Hypothalamus (tissue), 51 donors: ENCODE measurements at places on chromosomes 4 and X.
A peak's percentile ranks its signal among the peaks of the same experiment; 100 is the strongest.

- DNase-seq, result no peak
These were observed 8.6 kb upstream of the VCX2 start for GRCh38 chrX:8179656-8180055.

DNA sequence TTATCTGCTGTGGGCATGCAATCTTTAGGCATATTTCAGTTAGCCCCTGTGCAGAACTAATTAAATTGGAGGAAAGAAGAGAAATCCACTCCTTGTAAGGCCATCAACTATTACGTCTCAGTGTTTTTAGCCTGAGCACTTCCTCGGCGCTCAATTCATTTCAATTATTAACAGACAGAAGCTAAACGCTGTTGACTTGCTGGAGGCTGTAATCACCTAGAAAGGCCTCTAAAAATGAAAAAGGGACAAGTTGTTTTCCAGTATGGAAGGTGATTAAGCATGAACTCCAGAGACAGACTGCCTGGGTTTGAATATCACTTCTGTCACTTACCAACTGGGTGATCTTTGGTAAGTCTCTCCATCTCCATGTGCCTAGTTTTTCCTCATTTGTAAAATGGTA lies 59.6 kb downstream of the LEF1 start:
- no peak for DNase-seq

GRCh38 chrX:12210196-12210815 lies 72.0 kb downstream of the FRMPD4 start:
- DNase-seq, result no peak

- DNase-seq, result no peak
These were observed 741.5 kb downstream of the STIM2 start for GRCh38 chr4:27602172-27602571.

DNA sequence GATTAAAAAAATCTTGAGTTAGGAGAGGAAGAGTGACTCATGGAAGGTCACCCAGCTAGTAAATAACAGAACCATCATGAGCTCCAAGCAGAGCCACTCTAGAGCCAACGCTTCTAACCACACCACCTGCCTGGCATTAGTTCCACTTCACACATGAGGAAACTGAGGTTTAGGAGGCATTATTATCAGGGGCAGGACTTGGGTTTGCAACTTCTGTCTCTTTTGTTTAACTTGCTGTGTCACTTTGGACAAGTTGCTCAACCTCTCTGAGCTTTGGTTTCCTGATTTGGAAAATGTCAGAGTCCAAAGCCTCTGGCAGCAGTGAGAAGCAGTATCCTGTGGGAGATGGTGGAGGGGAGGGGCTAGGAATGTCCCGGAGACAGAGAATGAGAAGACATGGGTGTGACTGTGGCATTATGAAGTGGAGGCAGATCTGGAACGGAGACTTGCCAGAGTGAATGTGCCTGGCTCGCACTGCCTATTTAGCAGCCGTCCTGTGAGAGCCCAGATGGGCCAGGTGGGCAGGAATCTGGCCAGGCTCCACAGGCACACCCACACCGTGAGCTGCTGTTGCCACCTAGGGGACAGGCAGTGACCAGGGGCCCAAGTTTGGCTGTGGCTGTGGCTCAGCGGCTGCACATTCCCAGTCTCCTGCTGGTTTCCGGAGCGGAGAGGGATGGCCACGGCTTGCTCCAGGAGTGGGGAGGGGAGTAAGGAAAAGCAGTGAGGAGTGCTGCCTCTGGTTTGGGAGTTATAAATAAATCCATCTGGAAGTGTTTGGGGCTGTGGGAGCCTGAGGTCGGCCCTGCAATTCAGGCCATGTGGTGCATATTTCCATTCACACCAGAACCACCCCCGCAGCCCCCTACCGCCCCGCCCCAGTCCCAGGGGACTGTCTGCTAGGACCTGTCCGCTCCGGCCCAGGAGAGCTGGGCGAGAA lies 93.4 kb downstream of the NHSL2 start:
- no peak for DNase-seq

GRCh38 chr4:2804449-2804972 lies 11.6 kb downstream of the SH3BP2 start:
- DNase-seq, result no peak

GRCh38 chr4:7158081-7158750 lies 34.1 kb upstream of the SORCS2 start:
- no peak for DNase-seq

DNA sequence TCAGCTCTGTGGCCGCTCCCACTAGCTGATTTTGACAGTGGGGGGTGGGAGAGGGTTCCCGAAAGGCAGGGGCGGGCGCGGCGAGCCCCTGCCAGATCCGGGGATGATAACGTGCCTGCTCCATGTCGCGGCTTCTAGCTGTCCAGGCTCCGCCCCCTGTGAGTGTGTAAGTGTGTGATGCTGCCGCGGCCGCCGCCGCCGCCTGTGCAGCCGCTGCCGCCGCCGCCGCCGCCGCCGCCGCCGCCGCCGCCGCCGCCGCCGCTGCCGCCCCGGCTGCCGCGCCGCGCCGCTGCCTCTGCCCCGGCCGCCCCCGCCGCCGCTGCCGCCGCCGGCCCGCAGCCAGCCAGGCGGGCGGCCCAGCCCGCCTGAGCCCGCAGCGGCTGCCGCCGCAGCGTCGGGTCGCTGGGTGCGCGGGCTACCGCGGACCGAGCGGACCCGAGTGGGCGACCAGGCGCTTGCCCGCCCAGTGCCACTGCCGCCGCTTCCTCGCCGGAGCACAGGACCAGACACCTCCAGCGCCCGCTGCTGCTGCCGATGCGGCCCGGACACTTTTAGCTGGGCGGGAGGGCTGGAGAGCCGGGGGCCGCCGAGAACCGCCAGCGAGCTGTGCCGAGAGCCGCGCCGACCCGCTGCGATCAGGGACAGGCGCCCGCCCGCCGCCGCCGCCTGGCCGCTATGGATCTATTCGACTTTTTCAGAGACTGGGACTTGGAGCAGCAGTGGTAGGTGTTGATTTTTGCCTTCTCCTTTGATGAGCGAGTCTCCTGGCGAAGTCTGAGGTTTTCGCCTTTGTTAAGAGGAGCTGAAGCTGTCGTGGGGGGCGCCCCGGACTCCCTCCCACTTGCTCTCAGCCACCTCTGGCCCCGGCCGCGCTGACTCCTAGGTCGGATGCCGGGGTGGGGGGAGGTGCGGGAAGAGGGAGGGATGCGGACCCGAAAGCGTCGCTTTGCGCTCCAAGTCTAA lies at the start of gene AFF2:
Gene AFF2, plus strand, starts transcription at position 195 of the 963 bp plus-strand sequence. Its CDS starts 481 bp downstream, at position 676.
- DNase-seq, result no peak

GRCh38 chr4:152605641-152606335 lies 69.9 kb upstream of the FBXW7 start:
- DNase-seq, result peak; percentile 30

DNA sequence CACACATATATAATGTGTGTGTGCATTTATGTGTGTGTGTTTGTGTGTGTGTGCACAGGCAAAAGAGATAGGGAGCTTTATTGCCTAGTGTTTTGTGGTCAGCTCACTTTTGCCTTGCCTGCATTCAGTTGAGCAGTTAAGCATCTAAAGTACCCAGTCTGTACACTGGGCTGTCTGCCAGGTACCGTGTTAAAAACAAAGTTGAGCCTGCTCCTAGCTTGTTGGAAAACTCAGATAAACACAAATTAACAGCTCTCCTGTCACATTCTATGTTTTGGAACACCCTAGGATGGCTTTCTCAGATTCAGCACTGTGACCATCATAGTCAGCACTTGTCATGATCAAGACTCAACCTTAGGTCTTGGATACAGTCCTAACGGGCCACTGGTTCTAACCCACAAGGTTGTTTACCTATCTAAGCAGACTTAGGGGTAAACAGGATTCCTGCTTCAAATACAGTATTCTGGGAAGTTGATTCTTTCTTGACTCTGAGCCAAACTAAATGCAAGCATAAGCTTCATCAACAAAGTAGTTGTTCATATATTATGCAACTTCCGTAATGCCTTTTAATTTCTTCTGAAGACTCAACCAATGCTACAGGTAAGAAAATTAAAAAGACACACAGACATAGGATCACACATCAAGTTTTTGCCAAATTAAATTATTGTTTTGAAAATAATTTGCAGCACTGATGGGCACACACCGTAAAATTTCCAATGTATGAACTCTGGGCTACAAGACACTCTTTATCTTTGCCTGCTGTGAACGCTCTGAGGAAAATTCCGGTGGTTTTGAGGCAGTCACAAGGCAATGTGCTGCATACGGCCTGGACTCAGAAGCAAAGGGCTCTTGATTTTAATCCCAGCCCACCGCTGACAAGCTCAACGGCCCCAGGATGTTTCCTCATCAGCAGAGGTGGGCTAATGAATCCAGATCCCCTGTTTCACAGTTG lies 11.3 kb upstream of the CD99 start:
- no peak for DNase-seq

DNA sequence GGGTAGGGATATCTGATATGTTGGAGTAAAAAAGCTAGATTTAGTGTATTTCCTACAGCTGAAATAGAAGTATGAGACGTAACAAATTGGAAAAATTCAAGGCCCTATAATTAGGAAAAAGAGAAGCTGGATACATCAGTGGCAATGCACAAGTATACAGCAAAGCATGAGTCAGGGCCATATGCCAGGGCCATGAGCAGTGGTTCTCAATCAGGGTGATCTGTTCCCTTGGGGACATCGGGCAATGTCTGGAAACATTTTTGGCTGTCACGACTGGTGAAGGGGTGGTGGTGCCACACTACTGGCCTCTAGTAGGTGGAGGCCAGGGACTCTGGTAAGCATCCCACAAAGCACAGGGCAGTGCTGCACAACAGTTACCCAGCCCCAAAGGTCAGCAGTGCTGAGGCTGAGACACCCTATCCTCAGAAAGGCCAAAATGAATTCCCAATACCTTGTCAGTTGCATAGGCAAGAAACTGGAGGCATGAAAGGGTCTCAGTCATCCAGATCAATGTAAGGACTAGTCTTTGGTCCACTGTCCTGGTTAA lies 36.8 kb upstream of the NAP1L5 start:
- DNase-seq, result no peak

- no peak for DNase-seq
These were observed 1075.3 kb downstream of the ADGRL3 start for GRCh38 chr4:62275470-62275869.

DNA sequence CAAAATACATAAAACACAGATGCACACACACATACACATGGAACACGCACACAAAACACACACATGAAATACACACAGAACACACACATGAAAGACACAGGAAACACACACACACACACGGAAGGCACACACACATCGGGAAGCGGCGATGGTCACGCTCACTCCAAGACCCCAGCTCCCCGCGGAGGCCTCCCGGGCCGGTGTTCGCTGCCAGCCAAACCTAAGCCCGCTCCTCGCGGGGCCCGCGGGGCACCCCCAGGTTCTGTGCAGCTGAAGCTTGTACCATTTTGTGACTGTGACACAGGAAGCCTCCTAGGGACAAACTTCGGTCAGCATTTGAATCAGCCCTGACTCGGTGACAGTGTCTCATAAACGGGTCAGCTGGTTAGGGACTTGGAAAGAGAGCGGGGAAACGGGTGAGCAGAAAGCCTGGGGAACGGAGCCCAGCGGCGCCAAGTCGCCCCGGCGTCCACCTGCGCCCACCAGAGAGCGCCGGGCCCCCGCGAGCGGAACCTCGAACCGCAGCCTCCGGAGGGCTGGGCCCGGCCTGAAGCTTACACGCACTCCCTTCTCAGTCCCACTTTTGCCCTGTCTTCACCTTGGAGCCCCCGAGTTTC lies 32.1 kb downstream of the F11 start:
- DNase-seq, result no peak

GRCh38 chr4:19171832-19172231 lies 1079.9 kb upstream of the SLIT2 start:
- no peak for DNase-seq

- no peak for DNase-seq
These were observed 159.7 kb downstream of the NSUN7 start for GRCh38 chr4:40909363-40909876.

DNA sequence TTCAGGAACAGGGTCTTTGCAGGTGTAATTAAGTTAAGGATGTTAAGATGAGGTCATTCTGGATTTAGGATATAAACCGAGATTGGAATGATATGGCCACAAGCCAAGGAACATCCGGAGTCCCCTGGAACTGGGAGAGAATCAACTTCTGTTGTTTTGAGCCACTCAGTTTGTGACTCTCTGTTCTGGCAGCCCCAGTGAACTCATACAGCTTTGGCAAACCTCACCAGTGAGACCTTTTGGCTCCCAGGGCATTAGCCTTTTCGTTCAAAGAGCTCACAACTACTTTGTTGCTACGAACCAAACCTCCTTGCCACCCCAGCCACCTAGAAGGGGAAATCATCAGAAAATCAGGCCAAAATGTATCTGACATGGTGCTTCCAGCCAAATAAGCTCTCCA lies 80.4 kb downstream of the MTMR1 start:
- no peak for DNase-seq

DNA sequence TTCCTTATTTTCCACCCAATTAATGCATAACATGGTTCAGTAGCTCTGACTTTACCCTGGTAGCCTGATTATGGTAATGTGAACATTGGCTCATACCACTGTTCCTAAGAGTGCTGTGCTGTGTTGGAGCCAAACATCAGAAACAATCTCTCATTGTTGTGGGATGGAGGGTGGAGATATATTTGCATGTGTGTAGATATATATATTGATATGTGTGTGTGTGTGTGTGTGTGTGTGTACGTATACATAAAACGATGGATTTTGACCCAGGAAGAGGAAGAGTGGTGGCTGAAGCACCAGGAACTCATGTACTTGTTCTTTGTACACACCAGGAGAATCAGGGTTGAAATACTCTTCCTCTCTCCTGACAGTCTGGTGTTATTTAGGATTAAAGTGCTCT lies 247.7 kb downstream of the IL15 start:
- DNase-seq, result no peak

- no peak for DNase-seq
These were observed 105.6 kb downstream of the ANXA10 start for GRCh38 chr4:168197926-168198325.

DNA sequence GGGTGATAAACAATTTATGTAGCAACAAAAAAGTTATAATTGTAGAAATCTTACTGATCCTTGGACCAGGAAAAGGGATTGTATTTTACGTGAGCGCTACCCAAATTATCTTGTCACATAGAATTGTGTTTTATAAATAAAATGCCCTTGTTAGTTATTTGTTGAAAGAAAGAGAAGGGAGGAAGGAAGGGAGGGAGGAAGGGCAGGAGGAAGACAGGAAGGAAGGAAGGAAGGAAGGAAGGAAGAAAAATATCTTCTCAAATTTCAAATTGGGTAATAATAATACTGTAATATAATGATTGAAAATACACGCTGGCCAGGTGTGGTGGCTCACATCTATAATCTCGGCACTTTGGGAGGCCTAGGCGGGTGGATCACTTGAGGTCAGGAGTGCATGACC lies 206.2 kb upstream of the TLL1 start:
- no peak for DNase-seq

GRCh38 chr4:169315530-169316343 lies 45.0 kb upstream of the SH3RF1 start:
- no peak for DNase-seq

- DNase-seq, result no peak
These were observed 160.2 kb upstream of the CPEB2 start for GRCh38 chr4:14841801-14842768.

GRCh38 chrX:86349115-86349514 lies 200.9 kb downstream of the DACH2 start:
- no peak for DNase-seq
